Heart right ventricle (tissue), 16 donors: ENCODE measurements at places on chromosomes 3 and 15. TPM values are rescaled to one million over a fixed set of nuclear protein-coding genes. Genes with fewer than 3 reads are reported as not detected.

DNA sequence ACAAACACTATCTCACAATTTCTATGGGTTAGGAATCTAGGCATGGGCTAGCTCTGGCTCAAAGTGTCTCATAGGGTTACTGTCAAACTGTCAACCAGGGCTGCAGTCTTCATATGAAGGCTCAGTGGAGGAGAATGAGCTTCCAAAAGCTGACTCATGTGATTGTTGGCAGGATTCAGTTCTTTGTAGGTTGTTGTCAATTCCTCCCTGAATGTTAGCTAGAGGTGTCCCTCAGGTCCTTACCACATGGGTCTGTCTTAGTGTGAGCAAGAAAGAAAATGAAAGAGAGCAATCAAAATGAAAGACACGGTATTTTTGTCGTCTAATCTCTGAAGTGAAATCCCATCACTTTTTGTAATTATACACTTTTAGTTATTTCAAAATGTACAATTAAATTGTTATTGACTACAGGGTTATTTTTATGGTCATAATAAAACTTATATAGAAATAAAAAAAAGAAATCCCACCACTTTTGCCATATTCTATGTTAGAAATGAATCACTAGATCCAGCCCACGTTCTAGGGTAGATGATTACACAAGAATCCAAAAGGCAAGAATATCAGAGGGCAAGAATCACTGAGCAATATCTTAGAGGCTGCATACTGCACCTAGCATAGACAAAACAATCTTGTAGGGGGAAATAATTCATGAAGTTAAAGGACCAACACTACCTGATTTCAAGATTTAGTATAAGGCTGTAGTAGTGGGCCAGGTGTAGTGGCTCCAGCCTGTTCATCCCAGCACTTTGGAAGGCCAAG, 8.4 kb downstream of the ACSBG1 start:
- H3K27ac ChIP-seq: no peak overlapping the region
- no peak for DNase-seq
- peaks cover 10% of the 10 kb centered on the region for H3K4me1 ChIP-seq
- no peak overlapping the region for H3K4me3 ChIP-seq
- no peaks in the 10 kb centered on the region for H3K36me3 ChIP-seq

- H3K4me3 ChIP-seq: no peak overlapping the region
- no peak for DNase-seq
- H3K4me1 ChIP-seq: no peaks in the 10 kb centered on the region
- no peaks in the 10 kb centered on the region for H3K36me3 ChIP-seq
- no peak overlapping the region for H3K27ac ChIP-seq
These were observed 27.7 kb upstream of the ANO10 start for GRCh38 chr3:43649365-43649968.

- peaks cover 41% of the 10 kb centered on the region for H3K4me1 ChIP-seq
- no peaks in the 10 kb centered on the region for H3K36me3 ChIP-seq
- H3K4me3 ChIP-seq: no peak overlapping the region
- no peak overlapping the region for H3K27ac ChIP-seq
- DNase-seq: no peak
These were observed 34.1 kb downstream of the RAB8B start for GRCh38 chr15:63223463-63223862.

DNA sequence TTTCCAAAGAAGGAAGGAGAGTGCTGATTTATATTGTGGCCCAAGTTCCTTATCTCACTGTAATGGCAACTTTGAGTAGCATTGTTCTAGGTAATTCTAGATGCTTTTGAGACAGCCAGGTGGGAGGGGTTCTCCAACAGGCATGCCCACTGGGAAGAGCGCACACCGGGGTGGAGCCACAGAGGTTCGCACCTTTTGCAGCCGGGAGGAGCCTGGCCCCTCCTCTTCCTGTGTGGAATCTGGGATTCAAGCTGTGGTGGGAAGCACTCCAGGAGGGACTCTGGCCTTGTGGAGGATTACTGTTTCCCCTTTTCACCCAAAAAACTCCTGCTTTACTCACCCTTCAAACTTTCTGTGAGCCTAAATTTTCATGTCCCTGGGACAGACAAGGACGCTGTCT, 53.1 kb downstream of the CFAP20DC start:
- H3K27me3 ChIP-seq: no peaks in the 10 kb centered on the region
- no peak overlapping the region for H3K27ac ChIP-seq
- no peaks in the 10 kb centered on the region for H3K36me3 ChIP-seq
- H3K4me1 ChIP-seq: no peaks in the 10 kb centered on the region
- no peak overlapping the region for H3K4me3 ChIP-seq

- H3K4me3 ChIP-seq: no peak overlapping the region
- DNase-seq: no peak
- H3K27me3 ChIP-seq: no peaks in the 10 kb centered on the region
- no peaks in the 10 kb centered on the region for H3K36me3 ChIP-seq
These were observed 13.9 kb downstream of the TRH start for GRCh38 chr3:129988429-129988828.

DNA sequence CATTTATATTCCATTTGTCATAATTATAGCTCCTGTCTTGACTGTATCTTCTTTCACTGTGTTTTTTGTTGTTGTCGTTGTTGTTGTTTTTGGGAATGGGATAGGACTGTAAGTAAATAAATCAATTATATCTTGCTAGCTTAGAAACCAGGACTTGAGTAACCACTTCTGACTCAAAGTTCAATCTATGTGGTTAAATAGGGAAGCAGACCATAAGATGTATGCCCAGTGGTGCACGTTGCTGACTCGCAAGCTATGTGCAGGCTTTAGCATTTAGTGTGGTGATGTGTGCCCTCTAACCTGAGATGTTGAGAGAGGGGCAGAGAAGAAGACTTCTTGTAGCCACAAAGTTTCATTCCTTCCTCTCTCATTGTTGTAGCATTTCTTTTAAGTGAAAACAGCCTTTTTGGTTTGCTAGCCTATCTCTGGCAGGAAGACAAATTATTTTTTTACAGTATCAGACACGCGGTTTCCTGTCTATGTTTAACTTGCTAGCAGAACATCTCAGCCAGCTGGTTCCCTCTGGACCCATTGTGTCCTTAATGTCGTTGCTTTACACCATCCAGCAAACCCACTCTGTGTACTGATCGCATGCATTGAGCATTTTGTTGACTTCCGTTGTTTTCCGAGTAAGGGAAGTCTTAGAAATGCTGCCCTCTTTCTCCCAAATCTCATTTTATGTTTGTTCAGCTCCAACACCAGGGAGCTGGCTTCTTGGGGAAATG, 52.1 kb downstream of the TGFBR2 start:
- H3K4me1 ChIP-seq: peaks cover 82% of the 10 kb centered on the region
- H3K27ac ChIP-seq: peak overlapping the region; percentile 82
- H3K27me3 ChIP-seq: no peaks in the 10 kb centered on the region
- peak; percentile 50 for DNase-seq
- peak overlapping the region; percentile 16 for H3K4me3 ChIP-seq

- no peaks in the 10 kb centered on the region for H3K36me3 ChIP-seq
- DNase-seq: no peak
These were observed 221.0 kb upstream of the EOMES start for GRCh38 chr3:27943106-27943505.

DNA sequence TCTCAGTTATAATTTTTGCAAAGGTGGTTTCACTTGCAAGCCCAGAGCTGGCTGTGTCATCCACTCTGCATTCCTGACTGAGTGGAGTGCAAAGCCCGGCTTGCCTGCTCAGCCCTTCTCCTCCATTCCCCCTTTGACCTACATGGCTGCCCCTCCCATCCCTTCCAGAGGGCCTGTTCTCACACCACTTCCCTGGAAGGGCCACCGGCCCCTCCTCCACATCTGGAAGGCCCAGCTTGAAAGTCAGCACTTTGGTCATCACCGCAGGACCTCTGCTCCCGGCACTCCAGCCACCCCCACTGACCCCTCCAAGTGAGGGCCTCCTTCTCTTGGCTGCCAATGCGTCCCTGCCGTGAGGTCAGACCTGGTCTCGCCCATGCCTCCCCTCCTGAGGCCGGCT, 74.1 kb upstream of the RNF7 start:
- H3K27ac ChIP-seq: no peak overlapping the region
- peaks cover 20% of the 10 kb centered on the region for H3K4me1 ChIP-seq
- H3K36me3 ChIP-seq: no peaks in the 10 kb centered on the region
- DNase-seq: peak; percentile 12
- H3K27me3 ChIP-seq: no peaks in the 10 kb centered on the region
- H3K4me3 ChIP-seq: no peak overlapping the region

DNA sequence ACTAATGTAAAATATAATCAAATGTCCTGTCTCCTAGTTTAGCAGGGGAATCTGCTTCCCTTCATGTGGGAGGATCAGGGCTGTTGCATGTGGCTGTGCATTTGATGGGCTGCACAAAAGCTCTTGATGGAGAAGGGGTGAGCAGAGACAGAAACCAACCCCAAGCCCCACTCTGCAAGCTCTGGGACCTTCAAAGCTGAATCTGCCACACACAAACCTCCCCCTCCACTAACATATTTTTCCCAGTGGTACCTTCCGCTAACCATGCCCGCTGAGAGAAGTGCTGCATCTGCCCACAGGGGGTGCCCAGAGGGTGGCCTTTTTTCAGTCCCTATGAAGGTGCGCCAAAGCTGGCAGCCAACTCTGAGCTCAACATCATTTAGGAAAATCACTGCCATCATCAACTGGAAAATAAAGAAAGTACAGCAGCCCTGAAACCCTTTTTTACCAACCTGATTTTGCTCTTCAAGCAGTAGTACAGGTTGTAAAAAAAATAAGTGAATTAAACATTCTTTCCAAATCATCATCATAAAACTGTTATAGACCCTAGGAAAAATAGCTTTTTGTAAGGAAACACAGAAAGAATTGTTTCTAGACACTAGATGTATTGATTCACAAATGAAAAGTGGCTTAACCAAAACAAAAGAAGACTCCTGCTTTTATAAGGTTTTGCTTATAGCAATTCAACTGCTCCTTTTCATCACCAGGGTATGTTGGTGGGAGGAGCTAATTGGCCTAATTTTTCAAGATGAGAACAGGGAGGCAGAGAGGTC, 97.0 kb downstream of the HHLA2 start:
- no peak overlapping the region for H3K27ac ChIP-seq
- no peak overlapping the region for H3K4me3 ChIP-seq
- DNase-seq: no peak
- H3K4me1 ChIP-seq: no peaks in the 10 kb centered on the region
- H3K27me3 ChIP-seq: no peaks in the 10 kb centered on the region

DNA sequence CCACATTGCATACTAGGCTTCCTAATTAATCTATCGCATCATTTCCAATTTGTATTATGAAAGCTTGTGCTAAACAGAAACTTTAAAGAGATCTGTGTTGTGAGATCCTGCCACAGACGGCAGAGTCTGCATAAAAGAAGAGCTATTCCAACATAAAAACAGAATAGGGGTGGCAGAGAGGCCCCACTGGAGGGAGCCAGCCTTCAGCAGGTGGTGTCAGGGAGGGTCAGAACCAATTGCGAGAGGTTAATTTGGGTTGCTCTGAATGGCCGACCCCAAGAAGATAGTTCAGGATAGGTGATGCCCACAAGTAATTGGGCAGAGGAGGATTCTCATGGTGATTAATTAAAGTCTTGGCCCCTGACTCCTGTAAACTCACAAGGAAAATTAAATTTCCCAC, 74.8 kb downstream of the DCLK3 start:
- no peak for DNase-seq
- no peaks in the 10 kb centered on the region for H3K27me3 ChIP-seq

DNA sequence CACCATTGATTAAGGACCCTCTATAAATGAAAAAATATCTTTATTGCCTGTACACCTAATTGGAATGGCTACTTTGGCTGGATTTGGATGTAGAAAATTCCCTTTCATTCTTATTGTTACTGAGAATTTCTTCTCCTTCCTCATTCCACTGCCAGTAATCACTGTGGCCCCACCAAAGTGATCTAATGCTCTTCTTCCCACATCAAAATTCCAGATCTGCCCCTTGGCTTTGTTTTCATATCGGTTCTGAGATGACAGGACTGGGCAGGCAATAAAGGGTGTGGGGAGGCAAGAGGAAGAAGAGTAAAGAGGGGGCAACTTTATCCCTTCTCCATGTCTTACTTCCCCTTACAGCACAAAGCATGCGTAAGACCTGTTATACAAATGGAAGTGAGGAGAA, 2.1 kb downstream of the ANKUB1 start:
- no peaks in the 10 kb centered on the region for H3K4me1 ChIP-seq
- peaks cover 29% of the 10 kb centered on the region for H3K27me3 ChIP-seq
- H3K27ac ChIP-seq: no peak overlapping the region
- H3K36me3 ChIP-seq: no peaks in the 10 kb centered on the region

DNA sequence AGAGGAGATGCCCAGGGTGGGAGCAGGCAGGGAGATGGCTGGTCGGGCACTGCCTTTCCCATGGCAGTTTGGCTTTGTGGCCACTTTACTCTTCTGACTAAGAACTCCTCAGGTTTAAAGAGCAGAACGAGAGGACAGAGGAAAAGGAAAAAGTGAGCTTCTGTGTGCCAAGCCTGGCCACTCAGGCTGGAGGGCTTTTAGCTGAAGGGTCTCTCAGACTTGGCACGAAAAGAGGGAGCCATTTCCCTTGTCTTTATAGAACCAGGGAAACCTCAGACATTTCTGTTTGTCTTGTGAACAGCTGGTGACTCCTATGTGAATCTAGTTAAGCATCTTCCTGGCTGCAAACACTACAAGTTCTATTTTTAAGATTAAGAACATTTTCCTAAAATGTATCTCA, 23.3 kb upstream of the PSMD6 start:
- no peaks in the 10 kb centered on the region for H3K4me1 ChIP-seq
- H3K36me3 ChIP-seq: no peaks in the 10 kb centered on the region
- no peak for DNase-seq

- H3K27ac ChIP-seq: peak within 1 kb of the TSS; percentile 80
- peak within 1 kb of the TSS; percentile 92 for H3K4me3 ChIP-seq
- peak; percentile 96 for DNase-seq
- H3K4me1 ChIP-seq: peaks cover 22% of the 10 kb centered on the region
These were observed at the start of gene ZSCAN2 for GRCh38 chr15:84600687-84601554. Gene ZSCAN2, plus strand, starts transcription at chr15:84601009. Its CDS starts 2,919 bp downstream, at chr15:84603928.

DNA sequence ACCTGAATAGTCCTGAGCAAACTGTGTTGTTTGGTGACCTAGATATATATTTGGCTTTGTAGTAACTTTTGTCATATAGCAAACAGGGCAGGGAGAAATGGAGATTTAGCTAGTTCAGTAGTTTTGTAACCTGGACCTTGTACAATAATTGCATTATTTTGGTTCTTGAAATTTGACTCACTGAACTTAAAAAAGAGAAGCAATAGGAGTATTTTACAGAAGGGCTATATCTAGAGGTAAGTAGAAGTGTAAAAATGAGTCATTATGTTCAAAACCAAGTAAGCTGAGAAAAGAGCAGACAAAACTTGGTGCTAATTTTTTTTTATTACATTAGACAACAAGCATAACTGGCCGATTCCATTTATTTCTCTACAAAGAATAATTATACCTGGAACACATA, 505.4 kb downstream of the ZIC1 start:
- DNase-seq: no peak
- no peaks in the 10 kb centered on the region for H3K4me1 ChIP-seq
- no peak overlapping the region for H3K4me3 ChIP-seq
- H3K27me3 ChIP-seq: no peaks in the 10 kb centered on the region
- H3K36me3 ChIP-seq: no peaks in the 10 kb centered on the region

ATP10A gene
- 0.88 TPM for polyA plus RNA-seq

ZBED2 gene
- not detected for polyA plus RNA-seq

FAM81A gene
- polyA plus RNA-seq: 3.2 TPM

PLCB2 gene
- 4.2 TPM for polyA plus RNA-seq

GOLGA6L10 gene
- 5.3 TPM for polyA plus RNA-seq

NAALADL2 gene
- polyA plus RNA-seq: 0.66 TPM

GPR160 gene
- polyA plus RNA-seq: 1.2 TPM

BCL2A1 gene
- 1.0 TPM for polyA plus RNA-seq

ZDHHC19 gene
- polyA plus RNA-seq: 0.19 TPM

ADAMTS7 gene
- polyA plus RNA-seq: 47.0 TPM

A4GNT gene
- not detected for polyA plus RNA-seq

FETUB gene
- not detected for polyA plus RNA-seq

C15orf39 gene
- 7.7 TPM for polyA plus RNA-seq

ANKRD34C gene
- polyA plus RNA-seq: 0.01 TPM

LMCD1 gene
- 18.6 TPM for polyA plus RNA-seq
